ENCODE measurements at places on chromosomes 3 and 15. TPM values are rescaled to one million over a fixed set of nuclear protein-coding genes. Genes with fewer than 3 reads are reported as not detected.

The GP5 gene
- 0.39 TPM for total RNA-seq

The GP9 gene
- 0.49 TPM for total RNA-seq

The CCR4 gene
- total RNA-seq = 0.59 TPM

The UBE2E1 gene
- total RNA-seq = 74.1 TPM

The MEGF11 gene
- total RNA-seq = 0.30 TPM

The LZTFL1 gene
- total RNA-seq = 13.2 TPM

Measured in skin of body (tissue), 3 donors.